Brain pericyte (primary cell): ENCODE measurements at places on chromosomes 1 and 21.

GRCh38 chr21:43866260-43866629 is 1.2 kb downstream of the AGPAT3 start:
- DNase-seq = no peak

- no peak for DNase-seq
Observed at GRCh38 chr1:43533584-43533983, 2.9 kb downstream of the PTPRF start.

DNA sequence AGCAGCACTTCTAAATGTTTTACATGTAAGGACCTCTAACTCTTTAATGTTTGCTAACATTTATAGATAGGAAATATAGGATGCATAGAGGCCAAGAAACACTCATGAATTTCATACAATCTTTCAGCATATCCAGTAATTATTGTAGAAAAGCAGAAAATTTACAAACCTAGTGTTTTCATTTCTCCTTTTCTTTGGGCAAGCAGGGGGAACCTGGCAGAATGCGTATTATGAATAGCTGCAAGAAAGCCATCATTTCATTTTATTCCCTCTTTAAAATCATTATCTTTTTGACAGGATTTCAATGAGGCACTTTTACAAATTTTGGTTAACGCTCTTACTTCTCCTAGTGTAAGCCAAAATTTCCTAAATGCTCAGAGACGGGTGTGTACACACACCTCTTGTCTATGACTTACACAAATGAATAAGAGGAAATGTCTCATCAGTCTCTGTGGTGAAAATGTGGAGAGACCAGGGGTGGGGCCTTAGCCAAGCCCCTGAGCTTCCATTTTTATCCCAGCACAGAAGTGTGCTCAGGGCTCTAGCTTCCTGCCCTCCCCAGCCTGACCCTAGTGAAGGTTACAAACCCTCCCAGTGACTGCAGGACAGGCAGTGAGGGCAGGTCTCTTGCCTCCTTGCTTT is 91.6 kb downstream of the LRRC8C start:
- no peak for DNase-seq

- no peak for DNase-seq
Observed at GRCh38 chr1:20597650-20598049, 8.8 kb downstream of the CDA start.

DNA sequence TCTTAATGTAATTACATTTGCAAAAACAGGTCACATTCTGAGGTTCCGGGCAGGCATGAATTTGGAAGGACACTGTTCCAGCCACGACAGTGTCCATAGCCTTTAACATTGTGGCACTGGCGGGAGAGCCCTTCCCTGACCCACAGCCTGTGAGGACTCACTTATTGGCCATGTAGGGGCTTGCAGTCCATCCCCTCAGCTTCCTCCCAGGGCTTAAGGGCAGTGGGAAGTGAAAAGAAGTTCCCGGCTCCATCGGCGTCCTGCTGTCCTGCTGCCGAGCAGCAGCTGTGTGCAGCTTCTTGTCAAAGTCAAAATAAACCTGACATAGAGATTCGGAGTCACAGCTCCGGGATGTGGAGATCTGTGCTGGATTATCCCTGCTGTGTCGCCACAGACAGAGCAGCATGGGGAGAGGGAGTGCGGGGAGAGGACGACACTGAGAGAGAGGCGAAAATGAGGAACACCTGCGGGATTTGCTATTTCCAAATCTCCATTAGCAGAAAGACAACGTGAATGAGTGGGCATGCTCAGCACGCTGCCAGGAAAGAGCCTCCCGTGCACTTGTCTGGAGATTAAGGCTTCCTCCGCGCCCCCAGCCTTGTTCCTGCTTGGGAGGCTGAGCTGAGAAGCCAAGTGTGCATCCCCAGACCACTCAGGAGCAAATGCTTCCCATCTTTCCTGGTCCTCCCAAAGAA is 260.3 kb downstream of the ASTN1 start:
- no peak for DNase-seq

- DNase-seq = no peak
Observed at GRCh38 chr1:30023339-30024022, 699.9 kb downstream of the MATN1 start.

GRCh38 chr1:205012391-205013140 is 30.4 kb upstream of the CNTN2 start:
- no peak for DNase-seq

DNA sequence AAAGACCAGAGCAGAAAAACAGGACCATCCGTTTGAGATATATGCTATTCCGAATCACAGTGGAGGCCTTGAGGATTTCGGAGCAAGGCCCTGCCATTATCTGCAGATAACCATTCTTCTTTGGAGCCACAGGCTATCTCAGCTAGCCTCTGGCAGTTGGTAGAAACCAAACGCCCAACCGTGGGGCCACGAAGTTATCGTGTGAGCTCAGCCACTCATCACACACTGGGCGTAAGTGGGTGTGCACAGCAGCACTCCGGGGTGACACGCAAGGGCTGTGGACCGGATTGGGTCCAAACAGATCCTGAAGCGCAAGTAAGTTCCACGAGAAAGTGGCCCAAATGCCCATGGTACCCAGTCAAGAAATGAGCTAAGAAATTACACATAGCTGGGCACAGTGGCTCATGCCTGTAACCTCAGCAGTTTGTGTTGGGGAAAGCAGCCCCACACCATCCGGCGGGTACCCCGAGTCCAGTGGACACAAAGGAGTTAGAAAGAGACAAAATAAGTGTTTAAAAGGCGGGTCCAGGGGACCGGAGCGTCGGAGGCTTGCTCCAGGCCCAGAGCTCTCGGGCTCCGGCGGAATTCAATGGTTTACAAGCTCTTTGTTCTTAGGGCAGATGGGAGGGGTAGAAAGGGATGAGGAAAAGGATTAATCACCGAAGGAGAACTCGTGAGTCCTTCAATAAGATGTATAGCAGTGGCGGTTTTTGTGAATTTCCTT is 130.6 kb downstream of the LIPI start:
- no peak for DNase-seq

GRCh38 chr21:35504951-35505466 is 455.9 kb upstream of the RUNX1 start:
- DNase-seq = no peak

GRCh38 chr1:167262836-167263235 is 42.1 kb downstream of the POU2F1 start:
- no peak for DNase-seq

DNA sequence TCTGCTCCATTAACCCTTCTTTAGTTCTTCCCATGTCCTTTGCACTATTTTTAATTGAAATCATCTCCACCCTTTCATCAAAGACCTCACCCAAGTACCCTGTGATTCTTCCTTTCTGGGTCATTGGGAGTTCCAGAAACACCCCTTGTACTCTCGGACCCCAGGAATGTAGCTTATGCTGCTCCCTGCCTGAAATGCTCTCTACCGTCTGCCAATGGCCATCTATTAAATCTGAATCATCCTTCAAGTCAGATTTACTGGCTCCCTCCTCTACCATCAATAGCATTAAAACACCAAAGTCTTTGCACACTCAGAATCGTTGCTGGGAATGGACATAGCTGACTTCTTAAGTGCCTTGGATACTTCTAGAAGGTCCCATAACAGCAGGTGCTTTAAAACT is 73.2 kb upstream of the GADD45A start:
- DNase-seq = no peak

DNA sequence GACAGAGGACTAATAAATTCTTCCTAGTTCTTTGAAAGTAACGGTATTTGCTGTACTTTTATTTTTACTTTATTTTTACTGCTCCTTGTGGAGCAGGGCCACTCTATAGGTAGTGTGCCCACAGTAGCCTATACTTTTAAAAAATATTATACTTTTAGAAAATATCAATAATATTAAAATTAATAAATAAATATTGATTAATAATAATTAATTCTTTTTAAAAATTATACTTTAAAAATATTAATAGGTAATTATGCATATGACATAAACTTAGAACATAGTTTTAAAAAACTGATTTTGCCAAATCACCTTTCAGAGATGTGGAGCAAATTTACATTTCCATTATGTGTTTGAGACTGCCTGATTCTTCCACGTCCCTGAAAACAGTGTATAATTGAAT is 30.8 kb downstream of the ZBED6 start:
- DNase-seq = no peak

GRCh38 chr1:42927274-42927841 is 31.3 kb downstream of the SLC2A1 start:
- DNase-seq = no peak

GRCh38 chr1:176567190-176567794 is 104.3 kb downstream of the PAPPA2 start:
- DNase-seq = no peak
